Psoas muscle (tissue), 8 donors: ENCODE measurements at places on chromosomes 1 and 21. TPM values are rescaled to one million over a fixed set of nuclear protein-coding genes. Genes with fewer than 3 reads are reported as not detected.

GRCh38 chr1:90725657-90726424 is 8.7 kb upstream of the BARHL2 start:
- no peak for DNase-seq

DNA sequence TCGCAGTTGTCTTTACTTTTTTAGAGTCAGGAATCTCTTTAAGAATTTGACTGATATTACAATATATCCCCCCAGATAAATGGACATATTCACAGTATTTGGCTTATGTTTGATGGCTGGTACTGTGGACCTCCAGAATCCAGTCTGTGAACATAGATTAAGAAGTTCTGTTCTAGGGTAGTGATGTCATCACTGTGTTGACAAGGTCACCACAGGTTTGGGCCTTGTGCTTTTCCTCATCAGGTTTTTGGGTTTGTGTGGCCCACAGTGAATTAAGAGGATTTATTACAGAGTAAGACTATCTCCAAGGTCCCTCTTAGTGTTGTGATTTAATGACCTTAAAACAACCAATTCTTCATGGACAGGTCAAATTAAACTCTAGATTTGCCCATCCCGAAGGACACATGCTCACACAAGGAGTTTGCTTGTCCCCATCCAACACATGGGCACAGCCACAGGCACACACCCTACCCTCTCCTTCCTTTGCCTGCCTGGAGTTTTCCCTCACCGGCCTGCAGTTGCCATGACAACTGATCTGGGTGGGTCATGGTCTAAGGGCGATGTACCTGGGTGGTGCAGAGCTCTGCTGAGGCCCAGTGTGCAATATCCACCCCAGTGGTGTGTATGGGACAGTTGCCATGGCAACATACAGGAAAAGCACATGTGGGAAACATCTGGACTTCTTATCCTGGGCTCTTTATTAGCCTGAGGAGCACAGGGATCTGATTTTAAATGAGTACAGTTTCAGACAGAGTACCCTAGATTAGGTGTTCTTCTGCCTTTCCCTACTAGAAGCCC is 98.6 kb downstream of the NAV1 start:
- no peak for DNase-seq

DNA sequence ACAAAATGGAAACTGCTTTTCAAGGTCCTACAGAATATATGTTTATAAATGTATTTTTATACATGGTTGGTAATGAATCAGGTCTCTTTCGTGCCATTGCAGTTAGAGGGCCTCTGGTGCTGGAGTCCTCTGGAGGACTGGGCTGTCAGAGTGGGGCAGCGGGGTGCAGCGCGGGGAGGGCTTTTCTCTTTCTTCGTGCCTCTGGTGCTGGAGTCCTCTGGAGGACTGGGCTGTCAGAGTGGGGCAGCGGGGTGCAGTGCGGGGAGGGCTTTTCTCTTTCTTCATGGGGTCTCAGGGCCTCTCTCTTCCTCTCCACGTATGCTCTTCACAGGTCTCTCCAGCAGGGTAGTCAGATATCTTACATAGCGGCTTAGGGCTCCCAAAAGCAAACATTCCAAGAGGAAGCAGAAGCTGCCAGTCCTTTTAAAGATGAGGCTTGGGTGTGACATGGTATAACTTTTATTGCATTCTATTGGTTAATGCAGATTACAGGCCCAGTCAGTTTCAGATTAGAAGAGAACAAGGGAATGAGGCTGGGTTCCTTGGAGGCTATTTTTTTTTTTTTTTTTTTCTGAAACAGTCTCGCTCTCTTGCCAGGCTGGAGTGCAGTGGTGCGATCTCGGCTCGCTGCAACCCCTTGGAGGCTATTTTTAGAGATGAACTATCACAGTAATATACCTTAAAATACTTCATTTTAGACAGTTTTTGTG is 13.1 kb downstream of the SDCCAG8 start:
- DNase-seq = no peak

DNA sequence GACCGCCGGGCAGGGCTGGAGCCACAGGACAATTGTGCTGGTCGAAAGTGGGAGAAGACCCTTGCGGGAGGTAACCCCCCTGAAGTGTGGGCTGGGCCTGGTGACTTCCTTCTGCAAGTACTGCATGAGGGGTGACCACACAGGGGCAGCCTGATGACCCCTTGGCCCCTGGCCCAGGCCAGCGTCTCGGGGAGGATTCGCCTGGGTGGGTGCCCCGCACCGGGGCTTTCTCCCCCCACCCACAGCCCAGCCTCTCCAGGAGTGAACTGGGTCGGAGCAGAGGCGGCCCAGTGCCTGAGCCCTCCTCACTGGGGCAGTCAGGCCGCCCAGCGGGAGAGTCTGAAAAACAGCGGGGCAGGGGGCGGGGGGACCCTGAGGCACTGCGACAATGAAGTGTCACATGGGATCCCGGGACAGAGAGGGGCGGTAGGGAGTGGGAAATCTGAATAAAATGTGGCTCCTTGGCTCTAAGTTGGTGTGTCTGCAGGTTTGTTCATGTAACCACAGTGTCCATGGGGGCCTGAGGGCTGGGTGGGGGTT is 1.6 kb upstream of the DNMT3L start:
- no peak for DNase-seq

GRCh38 chr1:150234309-150234565 is 1.7 kb downstream of the ANP32E start:
- no peak for DNase-seq

DNA sequence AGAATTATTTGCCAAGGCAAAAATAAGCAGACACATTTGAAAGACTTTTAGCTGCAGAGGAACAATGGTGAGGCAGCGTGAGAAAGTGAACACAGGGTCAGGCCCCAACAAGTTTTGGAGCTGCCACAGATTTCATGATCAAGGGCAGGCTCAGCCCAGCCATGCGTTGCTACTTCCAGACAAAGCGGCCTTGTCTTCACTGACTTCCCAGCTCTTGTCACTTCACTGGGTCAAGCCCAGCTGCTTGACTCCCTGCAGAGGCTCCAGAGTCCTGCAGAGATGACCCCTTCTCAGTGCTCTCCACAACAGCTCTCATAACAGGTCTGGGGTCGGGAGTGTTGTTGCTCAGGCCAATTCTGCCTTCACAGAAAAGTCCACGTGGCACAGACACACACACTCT is 35.8 kb downstream of the HHAT start:
- DNase-seq = no peak

DNA sequence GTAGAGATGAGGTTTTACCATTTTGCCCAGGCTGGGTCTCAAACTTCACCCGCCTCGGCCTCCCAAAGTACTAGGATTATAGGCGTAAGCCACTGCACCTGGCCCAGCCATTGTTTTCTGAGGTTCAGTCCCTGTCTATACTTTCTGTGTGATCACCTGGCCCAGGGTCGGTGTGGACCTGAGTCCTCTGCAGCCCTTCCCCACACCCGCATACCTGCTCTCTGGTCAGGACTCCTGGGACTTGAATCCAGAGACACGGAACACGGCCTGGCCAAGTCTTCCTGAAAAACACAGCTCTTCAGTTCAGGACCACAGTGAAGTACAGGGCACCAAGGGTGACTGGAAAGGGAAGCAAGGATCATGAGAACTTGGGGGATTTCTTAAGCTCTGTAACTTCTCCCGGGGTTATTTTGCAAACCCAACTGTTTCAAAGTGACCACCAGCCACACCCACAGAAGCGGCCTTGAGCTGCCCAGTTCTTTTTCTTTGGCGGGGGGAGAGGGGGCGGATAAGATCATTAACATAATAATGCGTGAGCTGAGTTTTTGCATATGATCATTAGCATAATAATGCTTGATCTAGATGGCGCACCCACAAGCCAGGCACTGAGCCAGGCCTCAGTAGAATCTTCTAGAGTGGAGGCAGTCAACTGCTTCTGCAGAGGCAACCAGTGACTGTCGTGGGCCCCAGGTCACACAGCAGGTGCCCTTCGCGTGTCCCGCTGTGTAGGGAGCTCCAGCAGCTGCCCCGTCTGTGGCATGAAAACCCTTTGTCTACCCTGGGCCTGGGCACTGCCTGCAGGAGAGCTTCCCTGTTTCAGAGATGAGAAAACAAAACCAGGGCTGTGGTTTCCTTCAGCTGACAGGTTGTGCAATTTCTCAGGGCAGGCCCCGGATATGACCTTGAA is 1.7 kb upstream of the NADK start:
- DNase-seq = peak; percentile 52

- no peak for DNase-seq
These were observed 13.9 kb downstream of the DDX20 start for GRCh38 chr1:111769517-111770146.

GRCh38 chr1:65541161-65541560 is 120.7 kb downstream of the LEPR start:
- DNase-seq = no peak

DNA sequence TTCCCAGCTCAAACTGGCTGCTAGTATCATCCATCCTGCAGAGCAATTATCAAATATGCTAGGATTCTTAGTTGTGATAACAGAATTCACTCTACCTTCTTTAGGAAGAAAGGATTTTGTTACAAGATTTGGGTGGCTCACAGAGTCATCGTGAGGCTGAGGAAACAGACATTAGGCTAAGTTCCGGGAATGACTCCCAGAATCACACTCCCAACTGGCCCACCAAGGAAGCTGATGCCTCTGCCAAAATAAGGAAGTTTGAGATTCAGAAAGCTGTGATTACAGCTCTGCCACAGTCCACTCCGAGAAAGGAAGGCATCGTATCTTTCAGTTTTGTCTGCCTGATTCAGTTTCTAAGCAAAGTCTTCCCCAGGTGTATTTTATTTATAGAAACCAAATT is 50.6 kb upstream of the LYPLAL1 start:
- peak; percentile 25 for DNase-seq

DNA sequence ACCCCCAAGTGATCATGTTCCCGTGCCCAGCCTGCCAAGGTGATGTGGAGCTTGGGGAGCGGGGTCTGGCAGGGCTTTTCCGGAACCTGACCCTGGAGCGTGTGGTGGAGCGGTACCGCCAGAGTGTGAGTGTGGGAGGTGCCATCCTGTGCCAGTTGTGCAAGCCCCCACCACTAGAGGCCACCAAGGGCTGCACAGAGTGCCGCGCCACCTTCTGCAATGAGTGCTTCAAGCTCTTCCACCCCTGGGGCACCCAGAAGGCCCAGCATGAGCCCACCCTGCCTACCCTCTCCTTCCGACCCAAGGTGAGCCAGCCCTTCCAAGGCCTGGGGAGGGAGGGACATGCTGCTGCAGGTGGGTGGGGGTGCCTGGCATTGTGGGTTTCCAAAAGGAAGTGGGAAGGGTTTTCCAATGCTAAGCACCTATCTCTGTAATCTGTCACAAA is 2.3 kb downstream of the TRIM46 start:
- DNase-seq = no peak

- DNase-seq = no peak
These were observed 401.8 kb downstream of the SRGAP2C start for GRCh38 chr1:121586369-121587229.

DNA sequence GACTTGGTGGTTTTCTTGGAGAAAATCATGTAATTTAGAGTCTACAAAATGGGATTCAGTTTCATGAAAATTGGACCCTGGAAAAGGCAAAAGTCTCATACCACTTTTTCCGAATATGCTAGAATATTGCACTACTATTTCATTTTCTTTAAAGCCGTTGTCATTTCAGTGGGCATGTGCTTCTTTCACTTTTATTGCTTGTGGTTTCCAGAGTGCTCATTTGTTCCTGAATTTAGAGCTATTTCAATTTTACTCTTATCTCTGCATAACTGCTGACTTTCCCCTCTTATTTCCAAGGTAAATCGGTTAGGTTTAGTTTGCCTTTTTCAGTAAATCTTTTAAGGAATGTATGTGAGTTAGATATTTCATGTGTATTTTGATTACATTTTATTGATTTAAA is 11.6 kb downstream of the HHAT start:
- DNase-seq = no peak

GRCh38 chr1:20357796-20358195 is 67.1 kb downstream of the VWA5B1 start:
- no peak for DNase-seq

DNA sequence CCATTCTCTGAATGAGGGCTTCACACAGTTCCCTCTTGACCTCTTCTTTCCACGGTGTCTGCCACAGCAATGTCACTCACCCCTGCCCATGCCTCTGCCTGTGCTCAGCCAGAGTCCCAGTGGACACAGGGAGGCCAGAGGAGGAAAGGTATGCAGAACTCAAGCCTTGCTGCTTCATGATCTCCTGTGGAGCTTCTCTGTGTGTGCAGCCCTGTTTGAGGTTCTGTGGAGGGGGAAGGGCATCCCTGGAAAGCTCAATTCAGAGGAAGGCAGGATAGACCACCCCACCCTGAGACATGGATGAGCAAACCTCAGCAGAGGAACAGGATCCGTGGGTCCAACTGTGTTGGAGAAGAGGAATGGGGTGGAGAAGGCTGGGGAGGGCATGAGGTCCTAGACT is 2.0 kb downstream of the HCN3 start:
- no peak for DNase-seq

- no peak for DNase-seq
These were observed 35.1 kb upstream of the ADORA3 start for GRCh38 chr1:111538343-111539025.

- no peak for DNase-seq
These were observed 109.8 kb downstream of the DUSP10 start for GRCh38 chr1:221632072-221632471.

DNA sequence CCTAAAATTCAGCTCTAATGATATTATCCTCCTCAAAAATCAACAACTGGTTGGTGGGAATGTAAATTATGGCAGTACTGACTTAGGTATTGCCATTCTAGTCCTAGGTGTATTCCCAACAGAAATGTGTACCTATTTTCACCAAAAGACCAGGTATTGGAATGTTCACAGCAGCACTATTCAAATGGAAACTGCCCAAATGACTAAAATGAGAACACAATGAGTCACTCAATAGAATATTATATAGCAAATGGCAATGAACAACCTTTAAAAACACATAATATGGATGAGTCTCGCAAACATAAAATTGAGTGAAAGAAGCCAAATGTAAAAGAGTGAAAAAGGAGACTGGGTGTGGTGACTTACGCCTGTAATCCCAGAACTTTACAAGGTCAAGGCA is 44.9 kb downstream of the GADD45A start:
- no peak for DNase-seq

GRCh38 chr1:233295237-233295974 is at the start of gene PCNX2:
Gene PCNX2, minus strand, starts transcription at chr1:233295725. Its CDS starts 247 bp downstream, at chr1:233295478.
- no peak for DNase-seq

DNA sequence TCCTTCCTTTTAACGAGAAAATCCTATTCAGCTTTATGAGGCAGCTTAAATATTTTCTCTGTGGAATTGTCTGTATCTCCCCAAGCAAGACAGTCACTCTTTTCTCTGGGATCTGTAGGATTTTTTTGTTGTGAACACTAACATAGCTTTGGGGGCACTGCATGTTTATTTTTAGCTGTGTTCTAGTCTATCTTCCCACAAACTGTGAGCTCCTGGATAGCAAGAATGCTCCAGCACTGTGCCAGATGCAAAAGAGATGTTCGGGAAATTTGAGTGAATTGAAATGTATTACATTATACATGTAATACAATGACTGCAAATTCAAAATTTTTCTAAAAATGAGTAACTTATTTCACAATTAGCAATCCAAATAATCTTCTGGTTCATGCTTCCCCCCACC is 282.2 kb downstream of the PLPP3 start:
- no peak for DNase-seq

- no peak for DNase-seq
These were observed 16.4 kb upstream of the CPT2 start for GRCh38 chr1:53180226-53180625.

- DNase-seq = no peak
These were observed 26.6 kb downstream of the ATF6 start for GRCh38 chr1:161792740-161793139.

C1QTNF12 gene
- total RNA-seq = 0.86 TPM

GJA9 gene
- total RNA-seq = not detected

SLC9C2 gene
- total RNA-seq = not detected

ESPN gene
- not detected for total RNA-seq

ZNF593OS gene
- 3.6 TPM for total RNA-seq

FAM163A gene
- 0.15 TPM for total RNA-seq

RPL11 gene
- 486 TPM for total RNA-seq

CD1B gene
- total RNA-seq = not detected

CEP170 gene
- 32.1 TPM for total RNA-seq
